Purkinje cell (primary cell): ENCODE measurements at places on chromosomes 16 and 17. TPM values are rescaled to one million over a fixed set of nuclear protein-coding genes. Genes with fewer than 3 reads are reported as not detected.

UBTF gene
- 5.1 and 7.0 TPM in 2 replicates for polyA plus RNA-seq

SLC16A6 gene
- polyA plus RNA-seq = 5.8 and 6.4 TPM in 2 replicates

MYL4 gene
- polyA plus RNA-seq = 1.5 TPM in 1 of 2 replicates, not detected in the other

ALDH3A1 gene
- polyA plus RNA-seq = not detected in 2 replicates

SMIM36 gene
- polyA plus RNA-seq = not detected in 2 replicates

CBLN1 gene
- polyA plus RNA-seq = 4.5 and 6.5 TPM in 2 replicates

KRTAP9-2 gene
- polyA plus RNA-seq = not detected in 2 replicates

CD300LB gene
- not detected in 2 replicates for polyA plus RNA-seq

DLX3 gene
- polyA plus RNA-seq = not detected in 2 replicates

HIRIP3 gene
- polyA plus RNA-seq = 3.3 and 6.6 TPM in 2 replicates

FOXO3B gene
- polyA plus RNA-seq = not detected in 2 replicates

GP2 gene
- polyA plus RNA-seq = not detected in 2 replicates

MPG gene
- polyA plus RNA-seq = 2.1 and 5.7 TPM in 2 replicates

NT5M gene
- polyA plus RNA-seq = 0.78 and 0.98 TPM in 2 replicates

PIRT gene
- 0.20 and 0.95 TPM in 2 replicates for polyA plus RNA-seq

CCL8 gene
- polyA plus RNA-seq = not detected in 2 replicates

ASPA gene
- polyA plus RNA-seq = 4.4 and 9.6 TPM in 2 replicates

UTS2R gene
- polyA plus RNA-seq = not detected in 2 replicates

CHP2 gene
- not detected in 2 replicates for polyA plus RNA-seq

ANKFN1 gene
- 4.0 TPM in 1 of 2 replicates, not detected in the other for polyA plus RNA-seq

COL1A1 gene
- polyA plus RNA-seq = 0.15 TPM in 1 of 2 replicates, not detected in the other

DCTPP1 gene
- 14.3 and 19.1 TPM in 2 replicates for polyA plus RNA-seq

MT1M gene
- polyA plus RNA-seq = 3.7 and 6.7 TPM in 2 replicates

MYH2 gene
- polyA plus RNA-seq = not detected in 2 replicates

SLC5A11 gene
- 18.1 and 21.3 TPM in 2 replicates for polyA plus RNA-seq

CD68 gene
- polyA plus RNA-seq = 0.63 TPM in 1 of 2 replicates, not detected in the other

FAM234A gene
- polyA plus RNA-seq = 6.5 and 10.2 TPM in 2 replicates

ERN2 gene
- polyA plus RNA-seq = not detected in 2 replicates

MMP2 gene
- polyA plus RNA-seq = 1.8 and 2.3 TPM in 2 replicates

PLA2G10 gene
- 0.73 and 1.2 TPM in 2 replicates for polyA plus RNA-seq

TIGD7 gene
- 4.2 and 4.3 TPM in 2 replicates for polyA plus RNA-seq

OR3A2 gene
- polyA plus RNA-seq = 1.8 and 3.4 TPM in 2 replicates

LCAT gene
- polyA plus RNA-seq = 42.9 and 103 TPM in 2 replicates

KRT33B gene
- polyA plus RNA-seq = not detected in 2 replicates

KRTAP9-4 gene
- not detected in 2 replicates for polyA plus RNA-seq

CLEC10A gene
- polyA plus RNA-seq = not detected in 2 replicates

PRAC2 gene
- polyA plus RNA-seq = not detected in 2 replicates

RCVRN gene
- not detected in 2 replicates for polyA plus RNA-seq

DNAI2 gene
- polyA plus RNA-seq = not detected in 2 replicates

C16orf96 gene
- polyA plus RNA-seq = not detected in 2 replicates

MYCBPAP gene
- not detected in 2 replicates for polyA plus RNA-seq

CA4 gene
- 10.5 TPM in 1 of 2 replicates, not detected in the other for polyA plus RNA-seq

QRICH2 gene
- 0.21 and 0.31 TPM in 2 replicates for polyA plus RNA-seq

GEMIN4 gene
- polyA plus RNA-seq = 0.64 and 0.97 TPM in 2 replicates

ACE gene
- polyA plus RNA-seq = not detected in 2 replicates

OR2C1 gene
- polyA plus RNA-seq = not detected in 2 replicates

RAB40B gene
- 6.7 and 14.4 TPM in 2 replicates for polyA plus RNA-seq

HCRT gene
- not detected in 2 replicates for polyA plus RNA-seq

CBFA2T3 gene
- polyA plus RNA-seq = 0.07 and 1.1 TPM in 2 replicates

TMEM204 gene
- not detected in 2 replicates for polyA plus RNA-seq

CRHR1 gene
- 0.28 and 1.4 TPM in 2 replicates for polyA plus RNA-seq

GPRC5C gene
- 2.0 and 2.9 TPM in 2 replicates for polyA plus RNA-seq
